MV-4-11 (cell line): ENCODE measurements at places on chromosomes 6 and 20.

GRCh38 chr6:111579816-111580215 is 25.9 kb downstream of the TRAF3IP2 start:
- no peak for DNase-seq

GRCh38 chr20:56247954-56248782 is at the start of gene MC3R:
Gene MC3R, plus strand, starts transcription at chr20:56248732. Its CDS starts 112 bp downstream, at chr20:56248844.
- peak; percentile 29 for DNase-seq

DNA sequence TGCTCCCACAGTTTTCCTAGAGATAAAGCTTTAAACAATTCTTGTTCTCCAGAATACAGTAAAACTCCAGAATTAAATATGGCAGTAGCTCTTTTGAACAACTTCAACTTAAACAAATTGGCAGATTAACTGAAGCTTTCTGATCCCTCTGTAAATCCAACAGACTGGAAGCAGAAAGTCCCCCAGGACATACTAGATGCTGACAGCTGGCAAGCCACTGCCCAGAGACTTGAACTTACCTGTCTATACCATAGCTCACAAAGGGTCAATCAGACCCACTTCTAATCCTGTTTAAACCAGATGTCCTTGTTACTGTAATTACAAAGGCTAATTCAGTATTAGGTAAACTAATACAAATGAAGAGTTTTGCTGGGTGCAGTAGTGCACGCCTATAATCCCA is 12.3 kb downstream of the GPLD1 start:
- no peak for DNase-seq

DNA sequence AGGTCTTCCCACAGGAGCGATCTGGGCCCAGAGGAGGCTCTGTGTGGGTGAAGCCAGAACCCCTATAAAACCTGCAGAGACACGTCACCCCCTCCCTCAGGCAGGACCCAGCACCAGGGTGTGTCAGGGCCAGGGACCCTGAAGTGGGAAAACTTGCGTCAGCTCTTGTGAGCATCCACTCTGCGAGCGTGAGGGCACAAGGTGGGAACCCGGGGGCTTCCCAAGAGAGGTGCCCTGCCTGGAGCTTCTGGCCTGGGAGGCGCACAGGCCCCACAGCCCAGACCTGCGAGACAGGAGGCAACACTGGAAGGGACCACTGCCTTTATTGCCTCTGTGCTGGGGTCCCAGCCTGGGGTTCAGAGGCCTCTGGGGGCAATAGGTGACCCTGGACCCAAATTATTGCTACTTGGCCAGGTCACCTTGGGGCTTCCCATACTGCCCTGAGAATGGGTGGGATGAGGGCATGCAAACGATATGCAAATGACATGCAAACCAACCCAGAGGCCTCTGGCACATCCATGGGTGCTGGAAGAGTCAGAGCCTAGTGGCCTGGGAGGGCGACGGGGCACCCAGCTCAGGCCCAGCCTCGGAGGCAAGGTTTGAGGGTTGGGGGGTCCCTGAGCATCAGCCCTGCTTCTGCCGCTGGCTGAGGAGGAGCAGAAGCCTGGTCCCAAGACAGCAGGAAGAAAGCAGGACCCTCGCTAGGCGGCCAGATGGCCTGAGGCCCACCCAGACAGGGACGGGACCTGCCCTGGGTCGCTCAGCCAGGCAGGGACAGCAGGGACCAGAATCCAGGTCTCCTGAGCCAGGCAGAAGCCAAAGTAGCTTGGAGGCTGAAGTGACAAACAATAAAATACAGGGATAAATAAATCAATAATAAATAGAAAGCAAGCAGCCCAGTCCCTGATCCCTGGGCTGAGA is 5.1 kb upstream of the C20orf144 start:
- DNase-seq: no peak

DNA sequence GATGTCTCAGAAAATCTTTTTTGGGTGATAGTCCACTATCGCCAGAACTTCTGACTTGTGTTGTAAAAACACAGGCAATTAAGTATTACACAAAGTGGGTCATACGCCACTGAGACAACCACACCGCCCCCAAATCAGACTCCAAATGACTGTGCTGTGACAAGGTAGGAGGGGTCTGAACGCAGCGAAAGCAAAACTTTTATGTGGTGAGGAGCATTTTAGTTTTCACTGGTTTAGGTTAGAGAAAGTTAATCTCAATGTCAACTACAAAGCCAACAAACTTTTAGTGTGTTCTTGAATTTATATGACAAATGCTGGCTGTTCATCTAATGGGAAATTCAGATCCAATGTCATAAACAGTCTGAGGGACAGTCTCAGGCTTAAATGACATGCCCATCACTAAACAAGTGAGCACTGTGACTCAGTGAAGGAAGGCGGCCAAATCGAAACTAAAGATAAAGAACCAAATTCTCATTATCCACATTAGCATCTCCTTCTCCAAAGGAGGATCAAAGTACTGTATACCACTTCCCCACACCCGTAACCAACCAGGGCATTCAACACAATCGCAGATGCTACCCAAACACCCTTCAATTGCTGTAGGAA is 186.7 kb downstream of the GJA10 start:
- DNase-seq: peak; percentile 71

DNA sequence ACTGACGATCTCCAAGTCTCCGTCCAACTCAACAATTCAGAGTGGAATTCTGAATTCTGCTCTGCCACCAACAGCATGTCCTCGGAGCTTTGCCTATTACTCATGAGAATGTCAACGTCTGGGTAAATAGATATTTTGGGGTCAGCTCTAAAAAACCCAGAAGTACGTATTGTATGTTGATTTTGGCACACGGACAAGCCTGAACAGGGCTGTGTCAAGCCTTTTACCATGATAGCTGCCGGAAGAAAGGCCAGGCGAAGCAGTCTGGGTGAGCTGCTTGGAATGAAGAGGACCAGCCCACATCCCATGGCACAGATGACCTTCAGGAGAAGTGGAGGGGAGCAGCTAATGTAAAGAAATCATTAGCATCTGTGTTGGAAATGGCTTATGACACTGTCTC is 88.0 kb upstream of the JAG1 start:
- no peak for DNase-seq

- no peak for DNase-seq
These were observed 118.1 kb downstream of the TRDN start for GRCh38 chr6:123518441-123519188.

DNA sequence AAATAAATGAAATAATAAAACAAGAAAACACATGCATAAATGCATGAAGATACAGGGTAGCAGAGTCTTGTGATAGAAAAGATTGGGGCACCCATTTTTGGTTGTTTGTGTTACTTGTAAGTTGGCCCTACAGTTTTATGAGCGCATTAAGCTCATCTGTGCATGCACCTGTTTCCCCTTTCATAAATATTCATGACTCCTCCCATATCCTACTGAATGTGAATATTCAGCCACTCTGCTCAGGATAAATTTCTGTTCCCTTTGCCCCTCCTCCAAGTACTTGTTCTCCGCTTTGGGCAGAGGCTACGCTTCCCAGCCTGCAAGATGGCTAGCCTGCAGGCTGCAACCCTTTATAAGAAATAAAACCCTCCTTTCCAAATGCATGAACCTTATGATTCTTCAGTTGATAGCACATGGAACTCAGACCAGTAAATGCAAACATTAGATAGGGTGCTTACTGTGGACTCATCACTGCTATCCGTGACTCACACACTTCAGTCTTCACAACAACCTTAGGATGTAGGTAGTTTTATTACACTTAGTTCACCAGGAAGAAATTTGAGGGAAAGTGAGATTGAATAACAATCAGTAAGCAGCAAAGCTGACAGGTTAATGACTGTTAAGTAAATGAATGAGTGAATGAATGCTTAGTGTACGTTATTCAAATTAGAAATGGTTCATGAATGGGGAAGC is 15.0 kb downstream of the ALDH8A1 start:
- DNase-seq: no peak

DNA sequence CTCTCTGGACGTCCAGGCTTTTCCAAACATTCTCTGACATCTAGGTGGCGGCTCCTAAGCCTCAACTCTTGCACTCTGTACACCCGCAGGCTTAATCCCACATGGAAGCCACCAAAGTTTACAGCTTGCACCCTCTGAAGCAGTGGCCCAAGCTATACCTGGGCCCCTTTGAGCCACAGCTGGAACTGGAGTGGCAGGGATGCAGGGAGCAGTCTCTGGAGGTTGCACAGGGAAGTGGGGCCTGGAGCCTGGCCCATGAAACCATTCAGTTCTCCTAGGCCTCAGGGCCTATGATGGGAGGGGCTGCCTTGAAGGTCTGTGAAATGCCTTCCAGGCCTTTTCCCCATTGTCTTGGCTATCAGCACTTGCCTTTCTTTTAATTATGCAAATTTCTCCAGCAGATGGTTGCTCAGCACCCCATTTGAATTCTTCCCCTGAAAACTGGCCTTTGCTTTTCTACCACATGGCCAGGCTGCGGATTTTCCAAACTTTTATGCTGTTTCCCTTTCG is 64.9 kb downstream of the IRF4 start:
- no peak for DNase-seq
